ENCODE measurements at places on chromosomes 5 and 9.
A peak's percentile ranks its signal among the peaks of the same experiment; 100 is the strongest.

DNA sequence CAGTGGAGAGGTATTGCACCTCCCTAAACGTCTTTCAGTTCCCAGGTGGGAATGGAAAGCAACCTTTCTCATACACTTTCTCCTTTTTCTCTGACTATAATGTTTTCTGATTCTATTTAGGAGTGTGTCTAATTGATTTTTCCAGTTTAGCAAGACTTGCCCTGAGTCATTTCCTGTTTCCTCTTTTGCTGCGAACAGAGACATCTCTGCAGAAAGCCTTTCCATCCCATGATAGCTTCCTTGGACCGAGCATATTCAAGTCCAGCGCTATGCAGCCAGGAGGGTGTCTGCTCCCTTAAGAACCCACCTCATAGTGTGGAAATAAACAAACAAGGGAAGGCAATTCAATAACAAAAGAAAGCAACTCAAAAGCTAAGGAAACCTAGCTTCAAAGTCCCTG, 60.0 kb upstream of the CDH6 start:
- no peak for DNase-seq

- no peak for DNase-seq
These were observed 354.4 kb downstream of the ADAMTS6 start for GRCh38 chr5:65127161-65127901.

- no peak for DNase-seq
These were observed 24.1 kb upstream of the TRAF1 start for GRCh38 chr9:120950421-120951388.

GRCh38 chr5:16791036-16791705, 144.9 kb downstream of the MYO10 start:
- DNase-seq, result peak; percentile 21

DNA sequence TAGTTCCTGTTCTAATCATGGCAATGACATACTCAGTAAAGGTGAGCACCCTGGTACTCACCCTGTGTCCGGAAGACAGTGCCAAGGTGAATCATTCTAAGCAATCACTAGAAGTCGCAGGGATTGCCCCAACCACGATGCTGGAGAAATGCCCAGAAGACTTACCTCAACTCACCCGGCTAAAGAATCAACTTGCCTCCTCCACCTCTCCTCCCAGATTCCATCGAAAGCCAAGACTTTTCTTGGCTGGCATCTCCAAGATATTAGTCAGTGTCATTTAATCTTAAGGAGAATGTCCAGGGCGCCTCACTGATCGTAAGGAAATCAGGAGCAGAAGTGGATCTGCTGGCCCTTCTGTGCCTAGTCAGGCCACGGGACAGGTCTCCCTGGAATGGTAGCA, 204.9 kb downstream of the ERCC6L2 start:
- no peak for DNase-seq

GRCh38 chr9:24961762-24962161, 416.1 kb upstream of the IZUMO3 start:
- no peak for DNase-seq

DNA sequence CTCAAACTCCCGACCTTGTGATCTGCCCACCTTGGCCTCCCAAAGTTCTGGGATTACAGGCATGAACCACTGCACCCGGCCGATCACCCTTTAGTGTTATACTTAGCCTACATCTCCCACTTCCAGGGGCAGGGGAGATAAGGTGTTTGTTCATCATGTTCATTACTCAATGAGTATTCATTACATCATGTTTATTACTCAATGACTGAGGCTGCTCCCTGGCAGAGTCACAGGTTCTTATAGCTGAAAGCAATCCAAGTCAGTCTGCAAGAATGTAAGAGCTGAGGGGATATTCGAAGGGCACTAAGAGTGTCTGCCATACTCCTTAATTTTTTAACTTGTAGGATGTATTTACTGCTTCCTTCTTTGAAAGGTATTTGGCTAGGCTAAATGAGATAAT, 214.2 kb downstream of the SPATA31D1 start:
- DNase-seq, result no peak

GRCh38 chr9:28938981-28939380, 1365.7 kb upstream of the C9orf72 start:
- no peak for DNase-seq

- DNase-seq, result no peak
These were observed 142.9 kb downstream of the BNC2 start for GRCh38 chr9:16727452-16728136.

- peak; percentile 5 for DNase-seq
These were observed 114.6 kb downstream of the FAM170A start for GRCh38 chr5:119743927-119744326.

- DNase-seq, result no peak
These were observed 307.5 kb downstream of the MCTP1 start for GRCh38 chr5:94977437-94977836.

- no peak for DNase-seq
These were observed 34.9 kb downstream of the ZNF354A start for GRCh38 chr5:178695556-178695955.

DNA sequence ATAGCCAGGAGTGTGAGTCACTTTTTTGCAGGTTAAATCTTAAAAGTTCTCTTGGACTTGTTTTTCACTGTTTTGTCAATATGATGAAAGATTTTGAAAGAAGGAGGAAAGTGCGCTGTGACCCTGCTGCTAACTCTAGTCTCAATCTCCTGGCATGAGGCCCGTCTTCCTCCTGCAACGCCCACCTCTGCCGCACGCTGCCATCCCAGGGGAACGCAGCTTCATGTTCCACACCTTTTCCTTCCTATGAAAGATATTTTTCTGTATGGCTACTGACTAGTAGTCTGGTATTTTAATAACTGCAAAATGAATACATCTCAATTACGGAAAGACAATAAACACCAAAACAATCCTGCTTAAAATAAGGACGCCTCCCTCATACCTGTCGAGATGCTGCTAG, 8.3 kb downstream of the PPIC start:
- no peak for DNase-seq

DNA sequence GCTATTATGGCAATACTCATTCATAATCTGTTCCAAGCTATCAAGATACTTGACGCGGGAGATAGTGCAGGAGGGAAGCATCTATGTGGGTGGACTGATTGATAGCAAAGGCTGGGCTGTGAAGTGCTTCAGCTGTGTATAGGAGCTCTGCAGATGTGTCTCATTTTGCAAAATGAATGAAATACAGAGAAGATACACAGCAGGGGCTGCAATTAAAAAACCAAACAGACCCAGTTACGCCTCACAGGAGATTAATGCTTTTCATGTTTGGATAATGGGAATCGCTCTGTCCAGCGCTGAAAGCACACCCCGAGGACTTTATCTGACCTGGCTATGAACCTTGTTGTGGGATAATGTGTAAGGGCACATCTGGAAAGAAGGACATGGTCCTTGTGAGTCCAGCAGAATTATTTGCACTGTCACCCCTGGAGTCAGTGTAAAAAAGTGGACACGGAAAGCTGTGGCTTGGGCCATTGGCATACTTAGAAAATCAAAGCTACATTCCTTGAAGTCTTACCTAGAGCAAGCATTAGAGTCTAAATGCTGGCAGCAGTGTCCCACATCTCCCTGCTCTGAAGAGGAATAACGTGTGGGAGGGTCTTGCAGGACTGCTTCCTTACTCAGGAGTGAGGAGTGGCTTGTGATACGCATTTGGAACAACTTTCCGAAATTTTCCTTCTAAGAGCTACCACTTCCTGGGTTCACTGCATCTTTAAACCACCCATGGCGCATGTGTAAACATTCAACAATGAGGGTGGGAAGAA, 2.6 kb downstream of the SH3RF2 start:
- no peak for DNase-seq

DNA sequence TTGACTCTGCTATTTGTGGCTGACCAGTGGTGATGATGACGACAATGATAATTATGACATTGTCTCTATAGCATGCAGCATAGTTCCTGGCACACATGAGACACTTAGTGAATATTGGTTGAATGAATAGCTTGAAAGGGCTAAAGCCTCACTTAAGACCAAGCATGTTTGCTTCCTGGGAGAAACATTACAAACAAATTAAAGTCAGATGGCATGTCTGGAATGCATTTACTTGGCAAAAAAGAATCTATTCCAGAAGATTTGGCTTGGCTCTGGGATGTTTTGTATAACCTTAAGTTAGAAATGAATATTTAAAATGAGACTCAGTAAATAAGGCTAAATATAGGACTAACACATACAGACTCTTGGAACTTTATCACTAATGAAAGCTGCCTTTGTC, 21.6 kb downstream of the GAS1 start:
- DNase-seq, result no peak

- DNase-seq, result no peak
These were observed 73.8 kb upstream of the ASTN2 start for GRCh38 chr9:117488659-117489058.

DNA sequence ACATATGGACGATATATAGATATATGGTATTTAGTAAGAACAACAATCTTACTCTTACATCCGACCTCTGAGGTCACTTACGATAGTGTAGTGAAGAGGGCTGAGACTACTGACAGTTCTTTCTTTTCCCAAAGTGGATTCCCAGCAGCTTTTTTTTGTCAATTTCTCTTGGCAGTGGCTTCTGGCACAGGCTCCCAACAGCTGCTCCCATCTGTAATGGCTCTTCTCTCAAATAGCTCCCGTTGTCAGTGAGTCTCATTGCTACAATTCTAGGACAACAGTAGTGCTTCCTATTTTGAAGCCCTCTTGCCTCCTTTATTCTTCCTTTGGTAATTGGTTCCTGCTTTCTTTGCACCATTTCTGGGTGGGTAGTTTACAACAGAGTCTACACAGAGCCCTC, 68.4 kb downstream of the SLC25A46 start:
- no peak for DNase-seq

Measured in stimulated activated CD4-positive, alpha-beta T cell treated with anti-CD3 and anti-CD28 coated beads, Interleukin-2, amount 100 ng/mL, for 48 hours (primary cell).